SIG-M5 (cell line): ENCODE measurements at places on chromosomes 5 and 9.

GRCh38 chr9:4114569-4115505, 185.0 kb downstream of the GLIS3 start:
- no peak for DNase-seq

- no peak for DNase-seq
These were observed 21.1 kb downstream of the GEMIN5 start for GRCh38 chr5:154916874-154917273.

GRCh38 chr9:129606161-129607026, 14.5 kb downstream of the C9orf50 start:
- no peak for DNase-seq

DNA sequence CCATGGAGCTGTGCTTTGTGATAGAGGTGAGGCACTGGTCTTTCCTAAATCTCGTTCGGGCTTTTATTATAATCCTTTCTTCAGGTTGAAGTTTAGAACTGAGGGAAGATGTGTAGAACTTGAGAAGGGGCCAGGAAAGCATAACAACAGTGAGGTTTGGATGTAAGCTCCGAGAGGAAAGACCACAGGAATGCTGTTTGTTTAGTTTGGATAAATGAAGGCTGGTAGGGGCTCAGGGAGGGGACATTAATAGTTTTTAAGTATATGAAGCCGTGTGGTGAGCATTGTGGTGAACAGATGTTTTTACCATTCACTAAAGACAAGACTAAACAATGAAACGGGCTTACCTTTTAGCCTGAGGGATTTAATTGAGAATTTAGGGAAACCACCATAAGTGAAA, 130.8 kb downstream of the ARHGAP26 start:
- no peak for DNase-seq

GRCh38 chr9:98191671-98192502, 550 bp downstream of the CORO2A start:
- DNase-seq = no peak
